Type B pancreatic cell (in vitro differentiated cells): ENCODE measurements at places on chromosomes 3 and 15. TPM values are rescaled to one million over a fixed set of nuclear protein-coding genes. Genes with fewer than 3 reads are reported as not detected.

The VWA5B2 gene
- 23.7 and 38.7 TPM in 2 replicates for total RNA-seq

GRCh38 chr3:132116601-132117000 is 81.8 kb upstream of the CPNE4 start:
- no peaks in the 10 kb centered on the region for H3K4me1 ChIP-seq
- H3K27ac ChIP-seq, result no peak overlapping the region
- H3K4me3 ChIP-seq, result no peak overlapping the region
- DNase-seq, result no peak
- no peaks in the 10 kb centered on the region for H3K27me3 ChIP-seq

DNA sequence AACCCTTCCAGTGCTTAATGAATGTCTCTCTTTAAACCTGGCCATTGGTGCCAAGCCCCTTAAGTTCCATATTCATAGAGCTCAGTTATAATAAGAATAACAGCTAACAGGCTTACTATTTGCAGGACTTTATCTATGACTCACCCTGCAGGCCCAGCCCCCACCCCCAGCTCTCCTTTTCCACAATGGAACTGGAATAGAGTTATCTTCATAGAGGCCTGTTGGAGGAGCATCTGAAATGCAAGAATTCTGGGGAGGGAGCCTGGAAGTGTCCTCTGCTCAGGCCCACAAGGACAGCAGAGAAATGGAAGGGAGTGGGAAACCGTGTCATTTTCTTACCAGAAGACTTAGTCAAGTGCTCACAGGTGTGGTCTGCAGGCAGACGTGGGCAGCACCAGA is 52.8 kb downstream of the SEMA5B start:
- no peak overlapping the region for H3K27ac ChIP-seq
- no peaks in the 10 kb centered on the region for H3K36me3 ChIP-seq
- H3K27me3 ChIP-seq, result peaks cover 32% of the 10 kb centered on the region
- H3K4me1 ChIP-seq, result peaks cover 36% of the 10 kb centered on the region

DNA sequence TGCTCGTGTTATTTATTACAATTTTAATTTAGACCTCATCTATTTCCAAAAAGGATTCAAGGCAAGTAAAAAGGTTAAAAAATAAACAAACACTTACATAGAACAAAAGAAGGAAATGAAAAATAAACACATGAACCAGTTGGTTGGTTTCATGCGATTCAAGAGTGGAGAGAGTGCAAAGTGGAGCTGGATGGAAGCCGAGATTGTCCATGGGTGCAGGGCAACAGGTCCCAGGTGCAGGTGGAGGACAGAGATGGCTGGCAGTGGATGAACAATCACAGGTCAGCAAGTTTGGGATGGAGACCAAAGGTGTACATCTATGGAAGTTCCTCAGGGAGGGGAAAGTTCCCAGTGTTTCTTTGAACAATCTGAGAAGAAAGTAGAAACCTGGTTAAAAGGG is 11.6 kb upstream of the SEMA5B start:
- no peaks in the 10 kb centered on the region for H3K4me1 ChIP-seq
- no peak overlapping the region for H3K27ac ChIP-seq
- DNase-seq, result no peak
- H3K27me3 ChIP-seq, result peaks cover 25% of the 10 kb centered on the region
- H3K4me3 ChIP-seq, result no peak overlapping the region

The MGLL gene
- total RNA-seq, result 9.4 and 28.8 TPM in 2 replicates

GRCh38 chr15:90598031-90598577 is 68.4 kb downstream of the CRTC3 start:
- no peak overlapping the region for H3K27ac ChIP-seq
- no peaks in the 10 kb centered on the region for H3K27me3 ChIP-seq
- H3K4me3 ChIP-seq, result no peak overlapping the region
- peaks cover 17% of the 10 kb centered on the region for H3K4me1 ChIP-seq

DNA sequence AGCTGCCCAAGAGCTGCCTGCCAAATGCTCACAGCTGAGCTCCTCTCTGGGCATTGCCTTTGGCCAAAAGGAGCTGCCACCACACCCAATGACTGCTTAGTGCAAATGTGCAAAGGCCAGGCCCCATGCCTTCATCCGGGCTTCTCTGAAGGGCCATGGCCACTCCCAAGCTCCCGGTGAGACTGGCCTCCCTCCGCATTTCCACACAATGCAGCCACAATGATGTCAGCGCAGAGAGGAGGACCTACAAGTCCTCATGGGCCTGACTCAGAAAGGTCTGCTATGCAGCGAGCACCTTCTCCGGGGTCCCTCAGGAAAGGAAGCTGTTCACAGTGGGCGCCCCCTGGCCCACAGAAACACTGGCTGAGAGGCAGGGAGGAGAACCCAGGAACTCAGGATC is 12.7 kb downstream of the OXTR start:
- H3K4me3 ChIP-seq, result no peak overlapping the region
- H3K27ac ChIP-seq, result no peak overlapping the region

The RBSN gene
- 20.5 and 29.1 TPM in 2 replicates for total RNA-seq
